ENCODE measurements at places on chromosomes 5 and 9.

DNA sequence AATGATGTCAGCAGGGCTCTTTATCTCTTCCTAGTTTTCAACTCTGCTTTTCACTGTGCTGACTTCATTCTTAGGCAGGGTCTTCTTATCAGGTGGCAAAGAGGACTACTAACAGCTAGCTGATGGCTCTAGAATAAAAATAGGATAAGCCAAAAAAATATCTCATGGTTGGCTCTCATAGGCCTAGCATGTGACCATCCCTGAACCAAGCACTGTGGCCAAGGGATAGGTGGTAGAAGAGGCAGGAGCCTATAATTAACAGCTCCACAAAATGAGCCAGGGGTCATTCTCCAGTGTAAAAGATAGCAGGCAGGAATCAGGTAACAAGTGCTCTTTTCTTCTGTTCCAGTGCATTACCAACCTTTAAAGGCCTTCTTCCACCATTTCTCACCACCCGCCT is 21.1 kb downstream of the ANKDD1B start:
- H3K36me3 ChIP-seq: no peaks in the 10 kb centered on the region
- no peak for DNase-seq
- no peak overlapping the region for H3K27ac ChIP-seq
- H3K4me3 ChIP-seq: no peak overlapping the region
- H3K27me3 ChIP-seq: no peaks in the 10 kb centered on the region

GRCh38 chr9:137191245-137191644 is 2.8 kb downstream of the SSNA1 start:
- H3K27me3 ChIP-seq: no peaks in the 10 kb centered on the region
- H3K36me3 ChIP-seq: no peaks in the 10 kb centered on the region
- no peak for DNase-seq
- H3K27ac ChIP-seq: no peak overlapping the region

DNA sequence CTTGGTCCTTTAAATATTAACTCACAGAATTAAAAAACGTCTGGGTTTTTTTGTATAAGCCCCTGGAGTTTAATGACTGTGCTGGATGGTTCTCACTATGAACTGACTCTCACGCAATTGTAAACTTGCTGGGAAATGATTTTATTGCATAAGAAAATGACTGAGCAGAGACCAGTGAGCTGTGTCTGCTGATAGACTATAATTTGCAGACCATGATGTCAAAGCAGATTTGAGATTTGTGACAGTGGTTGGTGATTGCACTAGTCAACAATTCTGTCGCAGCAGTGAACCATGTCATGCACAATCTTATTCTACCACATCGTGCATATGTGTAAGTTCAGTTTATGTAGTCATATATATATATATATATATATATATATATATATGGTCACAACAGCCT is 85.7 kb upstream of the C9orf72 start:
- H3K4me3 ChIP-seq: no peak overlapping the region
- no peaks in the 10 kb centered on the region for H3K36me3 ChIP-seq
- no peak overlapping the region for H3K27ac ChIP-seq

GRCh38 chr9:89412541-89412940 is 85.4 kb downstream of the SEMA4D start:
- H3K27me3 ChIP-seq: no peaks in the 10 kb centered on the region
- no peak overlapping the region for H3K27ac ChIP-seq
- H3K36me3 ChIP-seq: no peaks in the 10 kb centered on the region
- DNase-seq: no peak

DNA sequence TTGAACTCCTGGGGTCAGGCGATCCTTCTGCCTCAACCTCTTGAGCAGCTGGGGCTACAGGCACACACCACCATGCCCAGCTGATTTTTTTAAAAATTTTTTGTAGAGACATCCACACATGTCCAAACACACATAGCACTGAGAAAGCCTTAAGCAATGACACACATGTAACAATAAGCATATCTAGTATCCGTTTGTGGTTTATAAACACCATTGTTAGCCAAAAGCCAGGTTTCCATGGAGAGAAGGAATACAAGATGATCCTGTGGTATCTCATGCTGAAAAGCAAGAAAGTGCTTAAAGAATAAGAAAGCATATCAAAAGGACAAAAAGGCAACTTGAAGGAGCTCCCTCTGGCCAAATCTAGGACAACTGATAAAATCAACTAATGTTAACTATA is 29.7 kb upstream of the SLC1A3 start:
- H3K4me3 ChIP-seq: no peak overlapping the region
- H3K36me3 ChIP-seq: no peaks in the 10 kb centered on the region
- peaks cover 12% of the 10 kb centered on the region for H3K4me1 ChIP-seq

DNA sequence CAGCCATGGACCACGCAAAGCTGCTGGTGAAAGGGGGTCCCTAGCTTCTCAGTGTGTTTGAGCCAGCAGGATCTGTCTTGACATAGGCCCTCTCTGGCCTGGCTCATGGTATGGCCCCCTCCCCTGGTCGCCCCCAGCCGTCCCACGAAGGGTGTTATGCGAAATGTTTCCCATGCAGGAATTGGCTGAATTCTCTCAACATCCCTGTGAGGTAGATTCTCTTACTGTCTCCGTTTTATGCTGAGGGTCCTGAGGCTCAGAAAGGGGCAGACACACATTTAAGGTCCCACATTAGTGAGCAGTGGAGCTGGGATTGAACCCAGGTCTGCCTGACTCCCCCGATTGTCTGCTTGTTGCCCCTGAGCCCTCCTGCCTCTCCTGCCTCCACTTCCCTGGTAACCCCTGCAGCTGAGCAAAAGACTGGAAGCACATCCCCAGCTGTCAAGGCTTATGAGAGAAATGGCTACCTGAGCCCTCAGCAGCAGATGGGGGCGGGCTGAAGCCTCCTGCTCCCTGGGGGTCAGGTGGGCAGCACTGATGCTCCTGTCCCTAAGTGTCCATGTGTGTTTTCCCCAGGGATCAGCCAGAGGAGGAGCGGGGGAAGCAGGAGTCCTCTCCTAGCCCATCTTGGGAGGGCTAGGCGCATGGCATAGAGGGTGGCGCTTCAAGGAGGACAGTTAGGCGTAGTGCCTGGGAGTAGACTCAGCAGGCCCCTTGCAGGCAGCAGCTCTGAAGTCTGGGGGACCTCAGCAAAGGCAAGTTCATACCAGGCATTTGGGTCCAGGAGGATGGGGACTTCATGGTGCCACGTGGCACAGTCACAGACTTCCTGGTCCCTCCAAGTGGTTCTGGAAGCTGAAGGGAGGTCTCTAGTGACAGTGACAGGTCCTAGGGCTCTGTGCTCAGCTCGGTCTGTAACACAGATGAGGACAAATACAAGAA is 49.0 kb upstream of the GARNL3 start:
- DNase-seq: no peak
- no peak overlapping the region for H3K4me3 ChIP-seq
- H3K36me3 ChIP-seq: no peaks in the 10 kb centered on the region
- H3K27me3 ChIP-seq: no peaks in the 10 kb centered on the region
- peaks cover 5% of the 10 kb centered on the region for H3K4me1 ChIP-seq

GRCh38 chr9:132885720-132886333 is 7.1 kb downstream of the SPACA9 start:
- no peak overlapping the region for H3K27ac ChIP-seq
- H3K27me3 ChIP-seq: no peaks in the 10 kb centered on the region
- DNase-seq: no peak
- H3K4me3 ChIP-seq: no peak overlapping the region
- H3K4me1 ChIP-seq: no peaks in the 10 kb centered on the region

- H3K4me1 ChIP-seq: no peaks in the 10 kb centered on the region
- no peaks in the 10 kb centered on the region for H3K27me3 ChIP-seq
- DNase-seq: no peak
- no peak overlapping the region for H3K27ac ChIP-seq
Measured at GRCh38 chr9:101508211-101508610, 25.4 kb upstream of the RNF20 start.

GRCh38 chr5:75052192-75053053 is at the start of gene GCNT4:
Gene GCNT4 (minus strand): TSS chr5:75052558. CDS start chr5:75030037, 22,521 bp downstream.
- peak; percentile 24 for DNase-seq
- H3K4me1 ChIP-seq: no peaks in the 10 kb centered on the region
- H3K27ac ChIP-seq: no peak within 1 kb of the TSS
- no peaks in the 10 kb centered on the region for H3K27me3 ChIP-seq

DNA sequence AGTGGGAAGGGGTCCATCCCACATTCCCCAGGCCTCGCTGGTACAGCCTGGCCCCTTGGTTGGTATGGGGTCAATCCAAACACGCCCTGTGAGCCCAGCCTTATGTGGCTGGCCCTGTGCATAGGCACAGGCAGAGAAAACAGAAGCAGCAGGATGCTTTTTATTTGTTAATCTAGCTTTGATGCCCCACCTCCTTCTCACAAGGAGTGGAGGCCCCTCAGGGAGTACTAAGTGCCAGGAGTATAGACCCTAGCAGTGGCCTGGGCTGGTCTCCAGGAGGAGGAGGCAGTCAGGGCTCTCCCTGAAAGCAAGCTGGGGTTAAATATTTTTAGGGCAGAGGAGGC is 14.6 kb upstream of the TCF7 start:
- peaks cover 5% of the 10 kb centered on the region for H3K4me1 ChIP-seq
- H3K27me3 ChIP-seq: no peaks in the 10 kb centered on the region
- no peak overlapping the region for H3K27ac ChIP-seq

GRCh38 chr5:173229382-173229959 is 5.5 kb downstream of the NKX2-5 start:
- H3K4me3 ChIP-seq: no peak overlapping the region
- no peaks in the 10 kb centered on the region for H3K4me1 ChIP-seq
- peaks cover 20% of the 10 kb centered on the region for H3K27me3 ChIP-seq
- H3K36me3 ChIP-seq: no peaks in the 10 kb centered on the region

DNA sequence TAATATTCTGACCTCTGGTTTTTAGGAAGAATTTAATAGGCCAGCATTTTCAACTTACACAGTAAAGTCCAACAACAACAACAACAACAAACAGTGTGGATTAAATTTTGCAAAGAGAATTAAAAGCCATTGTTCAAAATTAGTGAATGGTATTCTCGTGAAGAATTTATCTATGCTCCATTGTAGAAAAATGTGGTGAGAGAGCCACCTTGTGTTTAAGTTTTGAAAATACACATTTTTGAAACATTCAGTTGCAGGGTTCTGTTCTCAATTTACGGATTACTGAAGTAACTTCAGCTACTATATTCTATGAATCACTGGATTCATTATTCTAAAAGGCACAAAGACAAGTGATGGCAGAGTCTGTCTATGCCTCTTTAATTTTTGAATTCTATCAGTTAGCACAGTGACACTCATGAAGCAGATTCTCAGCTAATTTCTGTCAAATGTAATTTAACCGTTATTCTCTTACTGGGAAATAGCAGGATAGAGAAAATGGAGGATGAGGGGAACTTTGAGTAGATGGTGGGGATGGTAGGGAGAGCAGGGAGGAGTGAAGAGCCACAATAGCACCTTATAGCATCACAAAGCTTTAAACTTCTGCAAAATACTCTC is 11.0 kb downstream of the CCDC152 start:
- peak; percentile 74 for DNase-seq
- H3K36me3 ChIP-seq: no peaks in the 10 kb centered on the region
- H3K27ac ChIP-seq: no peak overlapping the region
- H3K27me3 ChIP-seq: no peaks in the 10 kb centered on the region

GRCh38 chr5:177594071-177594470 is 2.1 kb downstream of the TMED9 start:
- peaks cover 36% of the 10 kb centered on the region for H3K36me3 ChIP-seq
- H3K4me3 ChIP-seq: no peak overlapping the region
- H3K27me3 ChIP-seq: peaks cover 4% of the 10 kb centered on the region
- no peak overlapping the region for H3K27ac ChIP-seq
- H3K4me1 ChIP-seq: peaks cover 16% of the 10 kb centered on the region

DNA sequence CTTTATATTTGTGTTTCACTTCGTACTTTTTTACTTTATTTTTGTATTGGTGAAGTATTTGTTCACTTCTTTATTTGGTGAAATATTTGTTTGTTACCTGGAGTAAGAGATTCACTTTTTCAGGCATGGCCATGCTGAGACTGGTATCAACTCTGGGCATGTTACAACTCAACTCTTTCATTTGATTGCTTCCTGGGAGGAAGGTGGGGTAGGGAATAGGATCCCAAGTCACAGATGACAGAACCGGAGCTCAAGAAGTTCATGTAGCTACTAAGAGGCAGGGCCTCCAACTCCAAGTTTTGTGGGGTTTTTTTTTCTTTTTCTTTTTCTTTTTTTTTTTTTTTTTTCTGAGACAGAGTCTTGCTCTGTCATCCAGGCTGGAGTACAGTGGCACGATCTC is 6.1 kb upstream of the ADGRD2 start:
- no peaks in the 10 kb centered on the region for H3K27me3 ChIP-seq
- H3K4me1 ChIP-seq: no peaks in the 10 kb centered on the region
- H3K4me3 ChIP-seq: no peak overlapping the region
- DNase-seq: no peak

- no peaks in the 10 kb centered on the region for H3K4me1 ChIP-seq
- DNase-seq: no peak
- H3K27ac ChIP-seq: no peak overlapping the region
- no peaks in the 10 kb centered on the region for H3K36me3 ChIP-seq
- no peaks in the 10 kb centered on the region for H3K27me3 ChIP-seq
Measured at GRCh38 chr5:61097465-61097864, 64.8 kb downstream of the SMIM15 start.

- no peak for DNase-seq
- no peaks in the 10 kb centered on the region for H3K4me1 ChIP-seq
- no peak overlapping the region for H3K4me3 ChIP-seq
- no peak overlapping the region for H3K27ac ChIP-seq
- H3K36me3 ChIP-seq: no peaks in the 10 kb centered on the region
Measured at GRCh38 chr5:23033864-23034263, 180.7 kb upstream of the CDH12 start.

DNA sequence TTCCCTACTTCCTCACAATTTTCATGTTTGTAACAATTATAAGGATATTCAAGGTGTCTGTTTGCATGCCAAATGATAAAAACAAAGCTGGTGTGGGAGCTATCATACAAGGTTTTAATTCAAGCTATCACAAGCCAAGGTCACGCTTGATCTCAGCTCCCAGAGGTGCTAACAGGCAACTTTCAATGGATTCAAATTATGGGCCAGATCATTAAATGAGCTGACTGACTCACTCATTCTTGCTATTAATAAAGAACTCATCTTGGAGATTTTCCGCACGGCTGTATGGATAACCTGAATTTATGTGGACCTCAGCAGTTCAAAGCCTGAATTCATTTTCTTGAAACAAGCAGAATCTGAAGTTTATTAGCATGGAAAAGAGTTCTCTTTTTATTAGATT is 267.3 kb upstream of the CDH6 start:
- H3K27ac ChIP-seq: no peak overlapping the region
- H3K27me3 ChIP-seq: no peaks in the 10 kb centered on the region
- no peaks in the 10 kb centered on the region for H3K4me1 ChIP-seq
- no peak overlapping the region for H3K4me3 ChIP-seq
- H3K36me3 ChIP-seq: no peaks in the 10 kb centered on the region
- no peak for DNase-seq

GRCh38 chr5:112958093-112959088 is 18.2 kb upstream of the DCP2 start:
- peaks cover 49% of the 10 kb centered on the region for H3K4me1 ChIP-seq
- peak; percentile 96 for DNase-seq
- no peaks in the 10 kb centered on the region for H3K36me3 ChIP-seq
- no peaks in the 10 kb centered on the region for H3K27me3 ChIP-seq
- H3K27ac ChIP-seq: peak overlapping the region; percentile 83
- H3K4me3 ChIP-seq: peak overlapping the region; percentile 48

- DNase-seq: no peak
- peaks cover 15% of the 10 kb centered on the region for H3K4me1 ChIP-seq
- H3K36me3 ChIP-seq: no peaks in the 10 kb centered on the region
- H3K27me3 ChIP-seq: no peaks in the 10 kb centered on the region
- no peak overlapping the region for H3K27ac ChIP-seq
- H3K4me3 ChIP-seq: no peak overlapping the region
Measured at GRCh38 chr5:62077823-62078550, 228.0 kb upstream of the KIF2A start.

Measured in PC-3 (cell line).